ENCODE measurements at places on chromosomes 2 and 18.

GRCh38 chr2:28312307-28313219, 80.1 kb upstream of the FOSL2 start:
- no peak for DNase-seq

- DNase-seq, result no peak
Observed at GRCh38 chr18:41466436-41467160, 488.4 kb upstream of the PIK3C3 start.

GRCh38 chr18:25299426-25300300, 52.3 kb downstream of the ZNF521 start:
- DNase-seq, result peak; percentile 92

- peak; percentile 77 for DNase-seq
Observed at GRCh38 chr2:55014962-55015939, 35.0 kb downstream of the RTN4 start.

DNA sequence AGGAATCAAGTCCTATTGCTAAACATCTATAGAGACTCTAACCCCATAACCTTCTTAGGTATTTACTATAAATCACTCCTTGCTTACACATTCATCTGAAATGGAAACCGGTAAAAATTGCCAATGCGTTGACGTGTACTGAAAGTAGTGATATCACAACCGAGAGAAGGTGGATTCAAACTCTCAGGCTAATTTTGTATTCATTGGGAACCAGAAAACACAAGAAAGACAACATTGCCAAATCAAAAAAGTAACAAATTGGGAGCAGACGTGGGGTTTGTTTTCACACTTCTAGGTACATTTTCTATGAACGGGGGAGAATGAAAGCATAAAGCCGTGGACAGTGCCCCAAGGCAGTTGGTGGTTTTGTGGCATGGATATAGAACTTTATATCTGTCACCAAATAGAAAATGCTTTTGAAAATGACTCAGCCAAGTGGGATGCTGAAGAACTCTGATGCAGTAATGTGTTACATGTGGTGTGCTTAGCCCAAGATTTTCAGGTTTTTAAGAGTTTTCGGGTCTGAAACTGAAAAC, 155.1 kb upstream of the RASGRP3 start:
- DNase-seq, result peak; percentile 58

GRCh38 chr18:11653521-11653920, 35.5 kb upstream of the GNAL start:
- DNase-seq, result no peak

DNA sequence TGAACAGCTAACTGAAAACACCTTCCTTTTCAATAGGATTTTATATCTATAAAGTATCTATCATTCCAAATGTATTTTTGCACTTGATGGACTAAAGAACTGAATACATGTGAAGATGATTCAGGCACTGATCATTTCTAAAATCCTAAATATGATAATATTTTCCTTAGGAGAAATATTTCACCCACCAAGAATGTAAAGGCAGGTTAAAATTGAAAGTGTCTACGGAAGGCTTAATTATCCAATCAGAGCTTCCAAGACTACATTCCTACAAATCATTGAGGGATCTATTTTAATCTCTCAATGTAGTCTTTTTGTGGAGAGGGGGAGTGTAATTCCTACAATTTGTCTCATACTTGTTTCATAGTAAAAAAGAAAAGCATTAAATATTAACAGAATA, 3.6 kb downstream of the GALNT3 start:
- no peak for DNase-seq

GRCh38 chr2:233349005-233349998, 5.0 kb upstream of the DGKD start:
- DNase-seq, result no peak

GRCh38 chr2:78020491-78020890, 498.3 kb upstream of the LRRTM4 start:
- DNase-seq, result no peak

GRCh38 chr2:59177748-59178147, 936.6 kb upstream of the FANCL start:
- DNase-seq, result no peak

- no peak for DNase-seq
Observed at GRCh38 chr2:11013196-11013595, 101.5 kb downstream of the KCNF1 start.

DNA sequence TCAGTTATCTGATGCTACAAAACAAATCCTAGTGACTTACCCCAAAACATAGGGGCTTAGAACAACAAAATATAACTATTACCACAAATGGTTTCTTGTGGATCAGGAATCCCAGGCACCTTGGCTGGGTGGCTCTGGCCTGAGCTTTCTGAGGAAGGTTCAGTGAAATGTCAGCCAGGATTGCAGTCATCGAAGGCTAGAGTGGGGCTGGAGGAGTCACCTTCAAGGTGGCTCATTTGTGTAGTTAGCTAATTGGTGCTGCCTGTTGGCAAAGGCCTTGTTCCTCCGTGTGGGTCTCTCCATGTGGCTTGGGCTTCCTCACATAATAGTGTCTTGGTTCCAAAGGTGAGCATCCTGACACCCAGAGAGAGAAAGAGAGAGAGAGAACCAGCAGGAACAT, 57.4 kb downstream of the COPS8 start:
- no peak for DNase-seq

GRCh38 chr2:151931756-151932155, 103.5 kb upstream of the ARL5A start:
- no peak for DNase-seq

- DNase-seq, result no peak
Observed at GRCh38 chr2:130850788-130851623, 14.3 kb downstream of the ARHGEF4 start.

DNA sequence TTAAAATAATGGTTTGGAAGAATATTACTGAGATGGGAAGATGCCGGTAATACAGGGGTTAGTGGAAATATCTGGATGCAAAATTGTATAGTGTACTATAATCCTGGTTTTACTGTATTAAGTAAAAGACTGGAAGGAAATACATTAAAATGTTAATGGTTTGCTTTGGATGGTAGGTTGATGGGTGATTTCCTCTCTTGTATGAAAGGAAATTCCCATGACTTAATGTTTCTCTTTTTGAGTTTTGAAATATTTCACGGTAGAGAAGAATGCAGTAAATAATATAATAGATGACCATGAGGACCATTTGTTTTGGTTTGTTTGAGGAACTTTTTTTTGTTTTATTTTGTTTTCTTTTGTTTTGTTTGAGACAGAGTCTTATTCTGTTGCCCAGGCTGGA, 8.2 kb downstream of the SPTBN1 start:
- no peak for DNase-seq

GRCh38 chr2:2719015-2719414, 387.9 kb upstream of the MYT1L start:
- DNase-seq, result no peak

DNA sequence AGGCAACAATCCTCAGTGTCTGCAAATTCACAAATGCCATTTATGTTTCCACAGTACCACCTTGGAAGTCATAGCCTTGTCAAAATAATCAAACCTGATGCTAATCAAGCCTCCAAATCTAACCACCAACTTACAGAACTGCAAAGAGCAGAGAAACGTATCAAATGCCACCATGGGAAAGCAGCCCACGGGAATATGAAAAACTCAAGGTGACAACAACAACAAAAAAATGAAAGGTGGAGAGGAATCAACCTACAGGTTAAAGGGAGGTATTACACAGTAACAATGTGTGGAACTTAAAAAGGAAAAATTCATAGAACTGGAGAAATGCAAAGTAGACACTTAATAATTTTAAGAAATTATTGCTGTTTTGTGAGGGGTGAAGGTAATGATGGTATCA, 46.7 kb downstream of the CD226 start:
- DNase-seq, result no peak

DNA sequence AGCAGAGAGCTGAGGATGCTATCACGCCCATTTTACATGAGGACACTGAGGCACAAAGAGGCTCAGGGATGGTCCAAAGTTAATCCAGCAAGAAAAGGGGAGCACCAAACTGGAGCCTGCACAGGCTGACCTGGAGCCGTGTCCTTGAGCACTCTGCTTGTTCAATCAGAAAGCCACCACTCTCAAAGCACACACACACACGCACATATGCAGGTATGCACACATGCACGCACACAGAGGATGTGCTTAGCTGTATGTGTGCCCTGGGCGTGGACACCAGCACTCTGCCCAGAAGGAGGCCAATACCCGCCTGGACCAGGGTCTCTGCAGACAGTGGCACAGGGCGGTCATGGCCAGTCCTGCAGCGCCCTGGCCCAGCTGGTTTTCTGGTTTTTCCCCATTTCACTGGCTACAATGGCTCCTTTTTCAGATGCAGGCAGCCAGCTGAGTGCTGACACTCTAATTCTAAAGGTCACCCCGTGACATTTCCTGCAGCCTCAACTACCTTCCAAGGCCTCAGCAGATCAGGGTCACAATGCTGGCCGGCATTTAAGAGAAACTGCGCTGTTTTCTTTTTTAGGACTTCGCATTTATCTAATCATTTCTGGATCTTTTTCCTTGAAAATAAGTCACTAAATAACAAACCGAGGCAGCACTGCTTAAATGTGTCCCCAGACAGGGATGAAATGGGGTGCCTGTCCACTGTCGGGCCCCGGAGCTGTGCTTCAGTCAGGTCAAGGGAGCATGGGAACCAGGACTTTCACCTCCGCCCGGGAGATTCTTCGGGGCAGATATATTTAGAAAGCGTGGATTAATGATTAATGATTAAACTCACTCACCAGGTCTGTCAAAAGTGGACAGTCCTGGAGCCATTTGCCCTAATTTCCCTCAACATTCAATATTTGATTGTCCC, 104.5 kb downstream of the HDAC4 start:
- DNase-seq, result no peak

GRCh38 chr2:237307474-237307873, 106.5 kb downstream of the COL6A3 start:
- no peak for DNase-seq

GRCh38 chr18:63301434-63301833, 18.1 kb downstream of the BCL2 start:
- DNase-seq, result no peak

GRCh38 chr2:120878970-120879369, 143.3 kb downstream of the GLI2 start:
- no peak for DNase-seq

- DNase-seq, result no peak
Observed at GRCh38 chr2:29097569-29097968, 17.6 kb upstream of the CLIP4 start.

DNA sequence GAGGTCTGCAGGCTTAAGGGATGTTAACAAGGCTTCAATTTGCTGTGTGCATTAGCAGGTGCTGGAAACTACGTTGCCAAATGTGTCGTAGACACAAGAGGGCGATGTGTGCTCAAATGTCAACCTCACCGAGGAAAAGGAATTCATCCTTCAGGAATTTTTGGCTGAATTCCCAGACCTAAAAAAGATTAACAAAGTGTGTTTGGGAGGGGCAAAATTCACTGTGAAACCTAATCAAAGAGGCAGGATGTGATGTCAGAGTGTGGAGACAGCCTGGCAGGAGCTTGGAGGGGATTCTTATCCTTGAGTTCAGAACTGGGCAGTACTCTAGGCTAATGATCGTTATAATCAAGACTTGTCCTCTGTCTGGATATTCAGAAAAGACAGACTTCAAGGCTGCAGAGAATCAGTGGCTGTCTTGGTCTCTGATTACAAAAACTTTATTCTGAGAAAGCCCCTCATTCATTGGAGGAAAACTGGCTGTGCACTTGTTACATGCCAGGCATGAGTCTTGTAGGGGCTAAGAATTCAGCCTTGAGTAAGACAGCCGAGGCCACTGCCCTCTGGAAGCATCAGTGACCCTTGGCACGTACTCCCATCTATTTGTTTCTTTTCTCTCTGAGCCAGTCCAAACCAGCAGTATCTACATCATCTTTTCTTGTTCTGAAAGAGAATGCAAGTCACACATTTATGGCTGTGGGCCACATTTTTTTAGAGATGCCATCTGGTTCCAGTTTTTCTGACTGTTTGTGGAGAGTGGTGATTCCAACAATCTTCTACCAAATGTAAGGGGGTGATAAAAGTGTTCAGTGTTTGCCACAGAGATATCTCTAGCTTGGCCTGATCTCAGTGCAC, 18.7 kb upstream of the SCYGR1 start:
- DNase-seq, result peak; percentile 94

- peak; percentile 34 for DNase-seq
Observed at GRCh38 chr2:111930875-111931274, 32.5 kb downstream of the MERTK start.

- DNase-seq, result peak; percentile 72
Observed at GRCh38 chr2:69214898-69215297, 172.1 kb downstream of the GFPT1 start.

- peak; percentile 53 for DNase-seq
Observed at GRCh38 chr2:189654641-189655040, 6.6 kb upstream of the ASNSD1 start.

GRCh38 chr2:85243101-85244072, 84.4 kb downstream of the TGOLN2 start:
- DNase-seq, result no peak

- no peak for DNase-seq
Observed at GRCh38 chr2:110768591-110768990, 36.2 kb downstream of the ACOXL start.

GRCh38 chr2:38797953-38798352, 19.9 kb downstream of the GEMIN6 start:
- DNase-seq, result no peak

DNA sequence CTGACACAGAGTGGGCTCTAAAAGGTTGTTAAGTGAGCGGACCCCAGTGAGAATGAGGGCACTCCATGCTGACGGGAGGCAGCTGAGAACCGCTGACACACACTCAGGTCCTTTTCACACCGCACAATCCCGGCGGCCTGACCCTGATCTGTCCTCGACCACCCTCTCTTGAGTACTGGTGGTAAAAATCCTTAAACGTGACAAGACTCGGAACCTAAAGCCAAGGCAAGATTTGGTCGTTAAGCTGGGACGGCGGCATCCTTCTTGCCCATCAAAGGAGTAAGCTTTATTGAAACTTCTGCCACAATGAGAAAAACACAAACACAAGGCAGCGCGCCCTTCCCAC, 569 bp downstream of the TMX3 start:
- peak; percentile 52 for DNase-seq

DNA sequence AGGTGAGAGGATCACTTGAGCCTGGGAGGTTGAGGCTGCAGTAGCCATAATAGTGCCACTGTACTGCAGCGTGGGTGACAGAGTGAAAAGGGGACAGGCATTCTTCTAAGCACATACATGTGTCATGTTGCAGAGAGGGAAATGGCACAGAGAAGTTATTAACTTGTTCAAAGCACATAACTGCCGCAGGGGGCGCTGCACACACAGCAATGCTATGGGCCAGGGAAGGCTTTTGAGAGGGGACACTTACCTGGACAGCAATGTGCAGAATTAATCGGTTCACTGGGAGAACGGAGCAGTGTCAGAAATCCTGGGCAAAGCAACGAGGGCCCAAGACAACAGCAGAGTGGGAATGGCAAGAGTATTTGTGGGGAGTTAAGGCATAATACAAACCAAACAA, 2.4 kb downstream of the SCYGR8 start:
- DNase-seq, result no peak
